Head of caudate nucleus (tissue), 42 donors: ENCODE measurements at places on chromosomes 16 and 17.
A peak's percentile ranks its signal among the peaks of the same experiment; 100 is the strongest.

DNA sequence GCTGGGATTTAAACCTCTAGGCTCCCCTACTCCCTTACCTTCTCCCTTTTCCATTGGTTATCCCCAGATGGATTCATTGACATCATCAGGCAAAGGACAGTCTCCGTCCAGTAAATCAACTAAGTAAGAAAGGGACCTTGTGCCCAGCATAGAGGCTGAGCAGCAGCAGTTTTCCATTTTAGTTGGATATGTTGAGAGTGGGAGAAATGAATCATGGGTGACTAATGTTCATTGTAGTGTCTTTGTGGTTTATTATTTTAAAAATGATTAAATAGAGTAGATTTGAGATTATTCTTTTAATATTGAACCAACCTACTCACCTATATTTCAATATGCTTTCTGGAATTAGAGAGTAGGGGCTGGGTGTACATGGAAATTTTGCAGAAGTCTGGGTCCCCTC is 99.4 kb upstream of the CACNG3 start:
- DNase-seq = no peak

DNA sequence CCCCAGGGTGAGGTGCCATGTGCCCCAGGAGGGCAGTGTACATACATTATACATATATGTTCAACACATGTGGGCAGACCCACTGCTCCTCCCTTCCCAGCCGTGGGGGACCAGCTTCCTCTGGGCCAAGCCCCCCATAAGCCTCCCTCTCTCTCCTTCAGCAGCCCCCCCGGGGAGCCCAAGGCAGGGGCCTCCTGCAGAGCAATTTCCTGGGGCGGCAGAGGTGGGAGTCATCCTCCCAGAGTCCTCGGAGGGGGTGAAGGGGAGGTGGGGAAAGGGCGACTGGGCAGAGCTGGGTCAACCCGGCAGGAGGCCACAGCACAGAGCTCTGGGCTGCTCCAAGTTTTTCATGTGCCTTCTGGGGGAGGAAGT is 235.1 kb downstream of the ZNF423 start:
- DNase-seq = no peak

DNA sequence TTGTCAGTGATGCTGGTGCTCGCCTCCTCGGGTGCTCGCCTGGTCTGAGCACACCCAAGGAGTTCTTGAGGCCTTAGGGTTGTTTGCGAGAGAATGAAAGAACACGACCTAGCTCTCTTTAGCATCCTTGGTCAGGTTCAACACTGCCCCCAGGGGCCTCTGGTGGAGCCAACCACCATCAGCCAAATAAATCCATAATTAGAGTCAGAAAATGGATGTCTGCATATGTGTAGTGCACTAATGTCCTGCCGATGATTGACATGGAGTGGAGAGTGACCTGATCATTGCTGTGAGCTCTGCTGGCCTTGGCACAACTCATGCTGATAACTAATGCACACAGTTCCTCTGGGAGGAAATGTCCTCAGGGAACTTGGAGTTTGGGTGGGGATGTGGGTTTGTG is 8.2 kb upstream of the STH start:
- no peak for DNase-seq

GRCh38 chr17:14101976-14102375 is 32.7 kb downstream of the COX10 start:
- no peak for DNase-seq

GRCh38 chr16:85986931-85987749 is 88.2 kb downstream of the IRF8 start:
- no peak for DNase-seq

GRCh38 chr16:57265850-57266530 is 18.5 kb downstream of the PLLP start:
- peak; percentile 76 for DNase-seq

DNA sequence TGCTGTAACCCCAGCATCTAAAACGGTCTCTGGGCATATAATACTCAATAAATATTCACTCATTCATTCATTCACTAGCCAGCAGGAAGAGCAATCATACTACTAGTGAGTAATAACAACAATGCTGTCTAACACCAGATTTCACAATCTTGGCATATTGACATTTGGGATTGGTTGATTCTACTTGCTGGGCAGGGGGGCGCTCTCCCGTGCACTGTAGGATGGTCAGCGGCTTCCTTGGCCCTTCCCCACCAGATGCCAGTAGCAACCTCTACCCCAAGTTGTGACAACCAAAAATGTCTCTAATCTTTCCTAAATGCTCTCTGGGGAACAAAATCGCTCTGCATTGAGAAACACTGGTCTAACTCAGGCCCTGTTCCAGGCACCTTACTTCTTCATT is 20.7 kb downstream of the WFDC1 start:
- DNase-seq = no peak

GRCh38 chr17:19296786-19297778 is 59.9 kb downstream of the EPN2 start:
- no peak for DNase-seq

DNA sequence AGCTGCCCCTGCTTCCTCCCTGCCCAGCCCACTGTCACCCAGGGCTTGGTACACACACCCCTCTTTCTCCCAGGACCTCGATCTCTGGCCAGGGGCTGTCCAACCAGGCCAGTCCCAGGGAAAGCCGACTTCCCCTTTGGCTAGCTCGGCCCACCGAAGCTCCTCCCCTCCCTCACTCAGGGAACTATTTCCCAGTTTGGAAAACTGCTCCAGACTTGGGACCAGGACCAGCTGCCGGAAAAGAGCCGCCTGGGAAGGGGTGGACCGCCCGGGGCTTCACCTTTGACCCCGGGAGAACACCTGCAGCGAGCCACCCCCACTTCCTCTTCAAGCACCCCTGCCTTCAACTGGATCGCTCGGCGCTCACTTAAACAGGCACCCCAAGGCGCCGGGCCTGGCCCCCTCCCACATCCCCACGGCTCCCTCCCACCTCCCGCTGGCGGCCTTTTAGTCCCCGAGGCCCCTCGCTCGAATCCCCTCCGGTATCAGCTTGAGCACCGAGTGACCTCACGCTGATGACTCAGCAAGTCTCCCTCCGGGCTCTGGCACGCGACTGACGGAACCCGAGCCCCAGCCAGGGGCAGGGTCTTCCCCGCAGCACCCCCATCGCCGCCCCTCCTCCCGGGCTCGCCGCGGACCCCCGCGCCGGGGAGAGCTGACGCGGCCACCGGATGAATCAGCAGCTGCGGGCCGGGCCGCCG is 934 bp downstream of the MAFG start:
- DNase-seq = peak; percentile 45
